Activated CD8-positive, alpha-beta memory T cell treated with anti-CD3 and anti-CD28 coated beads for 1 hour (primary cell): ENCODE measurements at places on chromosomes 4 and X.

DNA sequence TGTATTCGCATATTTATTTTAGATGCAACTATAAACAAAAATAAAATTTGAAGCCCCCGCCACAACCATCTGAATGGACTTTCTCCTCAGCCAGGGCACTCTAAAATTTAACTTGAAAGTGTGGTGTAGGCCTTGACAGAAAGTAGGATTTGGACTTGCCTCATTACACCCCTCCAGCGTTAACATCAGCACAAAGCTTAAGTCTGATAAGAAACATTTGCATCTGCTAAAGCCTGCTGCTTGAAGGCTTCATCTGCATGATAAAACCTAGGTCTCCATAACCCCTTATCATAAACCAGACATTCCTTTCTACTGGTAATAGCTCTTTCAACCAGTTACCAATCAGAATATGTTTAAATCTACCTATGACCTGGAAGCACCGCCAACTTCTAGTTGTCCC, 1046.5 kb downstream of the FAT4 start:
- no peak for DNase-seq

DNA sequence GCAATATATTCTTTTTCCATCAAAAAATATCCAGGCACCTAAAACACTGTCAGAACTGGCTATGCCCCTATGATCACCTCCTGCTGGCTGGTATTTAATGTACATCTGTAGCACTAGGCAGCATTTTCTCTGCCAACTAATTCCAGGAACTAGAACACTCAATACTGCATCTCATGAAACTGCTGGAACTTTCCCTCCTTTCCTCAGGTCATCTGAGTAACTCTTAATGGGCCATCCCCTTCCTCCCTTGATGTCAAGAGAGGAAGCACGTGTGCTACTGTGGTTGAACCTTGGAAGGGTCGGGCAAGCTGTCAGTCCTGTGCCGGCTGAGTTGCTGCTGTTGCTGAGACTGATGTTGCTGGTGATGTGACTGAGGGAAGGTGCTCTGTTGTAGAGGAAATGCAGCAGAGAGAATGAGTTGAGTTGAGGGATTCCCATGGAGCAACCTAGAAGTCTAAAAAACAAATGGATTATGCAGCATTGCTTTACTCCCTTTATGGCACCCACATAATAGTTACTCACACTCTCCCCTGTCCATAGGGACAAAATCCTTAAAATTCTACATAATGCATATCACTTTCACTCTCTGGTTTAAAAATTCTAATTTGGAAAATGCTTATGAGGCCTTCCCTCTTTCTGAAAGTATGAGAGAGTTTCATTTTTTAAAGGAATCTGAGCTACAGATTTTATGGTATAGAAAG, 39.5 kb downstream of the TMEM165 start:
- no peak for DNase-seq

DNA sequence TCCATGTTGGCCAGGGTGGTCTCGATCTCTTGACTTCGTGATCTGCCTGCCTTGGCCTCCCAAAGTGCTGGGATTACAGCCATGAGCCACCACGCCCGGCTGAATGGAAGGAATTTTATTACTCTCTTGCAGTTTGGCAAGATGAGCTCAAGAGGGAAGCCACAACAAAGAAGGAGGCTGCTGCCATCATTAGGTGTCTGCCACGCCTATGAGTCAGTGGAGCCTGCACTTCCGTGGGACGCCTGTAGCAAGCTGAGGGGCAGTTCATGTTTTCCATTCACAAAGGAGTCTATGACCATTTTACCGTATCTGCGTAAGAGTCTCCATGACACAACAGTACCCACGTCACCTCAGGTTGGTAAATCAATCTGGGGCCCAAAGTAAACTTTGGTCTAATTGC, 51.2 kb upstream of the CHRNA9 start:
- DNase-seq = peak; percentile 74

- DNase-seq = no peak
Observed at GRCh38 chr4:76960014-76960413, 10.5 kb downstream of the SEPTIN11 start.

DNA sequence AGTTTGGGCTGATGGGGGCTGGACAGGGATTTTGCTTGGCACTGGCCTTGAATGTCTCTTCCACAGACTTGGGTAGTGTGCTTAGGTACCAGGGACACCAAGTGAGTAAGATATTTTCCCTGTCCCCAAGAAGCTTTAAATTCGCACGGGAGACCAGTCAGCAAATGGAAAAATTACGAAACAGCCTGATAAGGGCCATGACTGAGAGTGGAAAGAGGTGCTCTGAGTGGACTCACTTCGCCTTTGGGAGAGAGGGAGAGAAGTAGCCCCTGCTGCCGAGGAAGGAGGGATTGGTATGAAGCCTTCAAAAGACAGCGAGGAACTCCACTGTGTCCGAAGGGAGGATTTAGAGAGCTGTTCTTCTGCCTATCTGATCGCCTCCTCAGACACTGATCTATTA, 2.6 kb downstream of the LSM6 start:
- no peak for DNase-seq

DNA sequence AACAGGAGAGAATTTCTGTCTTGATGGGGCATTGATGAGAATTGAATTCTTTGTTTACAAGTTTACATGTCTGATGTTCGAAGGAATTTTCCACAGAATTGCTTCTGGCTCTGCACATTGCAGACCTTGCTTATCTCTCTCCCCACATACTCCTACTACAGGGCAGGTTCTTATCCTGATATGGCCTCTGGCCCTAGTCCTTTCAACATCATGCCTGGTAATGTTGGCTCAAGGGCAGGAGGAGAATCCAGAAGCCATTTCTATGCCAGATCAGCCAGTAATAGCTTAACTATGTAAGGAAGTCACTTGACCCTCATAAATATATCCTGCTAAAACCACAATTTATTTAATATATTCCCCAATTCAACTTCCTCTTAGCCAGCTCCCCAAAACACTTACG, 24.3 kb upstream of the TSPAN5 start:
- DNase-seq = no peak

GRCh38 chr4:81746773-81747172, 275.1 kb upstream of the RASGEF1B start:
- no peak for DNase-seq

DNA sequence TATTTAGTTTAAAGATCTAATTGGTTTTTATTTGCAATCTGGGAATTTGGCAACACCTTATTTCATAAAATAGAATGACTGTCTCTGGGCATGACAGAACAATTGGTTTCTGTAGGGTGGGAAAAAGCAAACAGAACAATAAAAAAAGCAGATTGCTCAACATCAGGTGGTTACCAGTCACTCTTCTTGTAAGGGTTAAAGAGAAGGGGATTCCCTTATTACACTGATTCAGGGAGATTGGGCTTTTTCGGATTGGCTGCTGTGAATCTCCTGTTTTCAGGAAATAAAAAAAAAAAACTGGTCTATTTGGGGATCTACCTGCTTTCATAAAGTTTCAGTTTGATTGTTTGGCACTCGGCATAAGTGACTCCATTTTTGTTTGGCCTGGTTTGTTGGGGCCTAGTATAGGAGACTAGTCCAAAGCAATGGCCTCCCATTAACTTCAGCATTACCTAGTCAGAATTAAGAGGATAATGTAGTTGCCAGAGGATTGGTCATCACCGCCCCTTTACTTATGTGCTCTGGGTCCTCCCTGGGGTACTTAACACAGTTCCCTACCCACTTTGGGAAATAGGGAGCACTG, 380.5 kb downstream of the IDS start:
- DNase-seq = no peak

DNA sequence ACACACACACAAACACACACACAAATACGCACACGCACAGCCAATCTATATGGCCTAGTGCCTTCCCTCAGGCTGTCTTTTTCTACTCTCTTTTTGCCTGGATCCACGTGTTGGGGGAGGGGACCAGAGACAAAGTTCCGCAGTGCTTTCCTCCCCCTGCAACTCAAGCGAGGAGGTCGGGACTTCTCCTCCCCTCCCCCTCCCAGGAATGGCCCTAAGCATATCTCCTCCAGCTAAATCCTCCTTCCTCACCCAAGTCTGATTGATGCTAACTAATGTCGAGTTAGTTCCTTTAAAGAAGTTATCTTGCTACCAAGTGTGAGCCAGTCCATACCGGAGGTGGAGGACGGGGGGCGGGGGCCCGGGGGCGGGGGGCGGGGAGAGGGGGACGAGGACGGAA, 141.2 kb upstream of the ZIC3 start:
- DNase-seq = no peak

DNA sequence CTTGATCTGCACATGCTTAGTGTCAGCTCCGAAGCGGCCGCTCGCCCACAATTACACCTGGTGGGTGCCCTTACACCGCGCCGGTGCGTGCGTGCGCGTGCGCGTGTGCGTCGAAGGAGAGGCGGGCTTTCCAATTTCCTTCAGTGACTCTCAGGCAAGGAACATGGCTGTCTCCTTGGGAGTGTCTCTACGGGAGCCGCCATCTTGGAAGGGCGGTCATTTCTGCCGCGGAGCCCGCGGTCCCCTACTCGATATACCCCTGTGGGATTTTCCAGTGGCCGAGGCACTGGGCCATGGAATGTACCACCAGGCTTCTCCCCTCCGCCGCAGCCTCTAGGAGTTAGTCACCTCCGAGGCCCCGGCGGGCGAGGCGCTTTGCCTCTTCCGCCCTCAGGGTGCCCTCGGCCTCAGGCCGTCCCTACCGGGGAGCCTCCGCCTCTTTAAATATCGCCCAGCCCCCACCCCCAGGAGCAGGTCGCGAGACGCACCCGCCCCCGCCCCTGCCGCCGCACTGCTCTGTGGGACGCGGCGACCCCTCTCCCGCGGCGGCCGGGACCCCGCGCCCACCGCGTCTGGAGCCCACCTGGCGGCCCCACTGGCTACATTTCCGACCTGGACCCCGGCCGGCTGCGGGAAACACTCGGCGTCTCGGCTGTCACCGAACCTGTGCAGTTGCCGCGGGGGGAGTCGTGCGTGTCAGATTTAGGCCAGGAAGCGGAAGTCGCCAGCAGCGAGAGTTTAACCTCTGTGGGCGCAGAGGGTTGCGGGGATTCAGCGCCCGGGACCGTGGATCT, at the start of gene ZNF41:
ZNF41 (minus strand) TSS at position 711 of the 794 bp plus-strand sequence. CDS start 15,741 bp downstream, outside the sequence.
- DNase-seq = peak; percentile 62

GRCh38 chr4:147901388-147901787, 169.5 kb downstream of the ARHGAP10 start:
- DNase-seq = no peak

DNA sequence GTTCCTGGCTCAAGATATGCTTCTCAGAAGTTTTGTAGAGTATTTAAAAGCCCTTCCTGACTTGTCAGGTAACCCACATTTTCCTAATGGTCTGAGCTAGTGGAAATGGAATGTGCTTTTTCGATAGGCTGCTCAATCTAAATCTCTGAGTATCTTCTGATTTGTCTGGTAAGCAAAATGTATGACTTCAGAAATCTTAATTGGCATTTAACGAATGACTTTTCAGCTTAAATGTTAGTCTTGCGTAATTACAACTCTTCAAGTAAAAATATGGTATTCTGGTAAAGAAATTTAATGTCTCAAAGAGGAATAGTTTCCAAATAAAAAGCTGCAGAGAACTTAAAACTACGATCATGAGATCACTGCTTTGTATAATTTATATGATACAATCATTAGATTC, 379.1 kb downstream of the ANKRD50 start:
- DNase-seq = no peak

DNA sequence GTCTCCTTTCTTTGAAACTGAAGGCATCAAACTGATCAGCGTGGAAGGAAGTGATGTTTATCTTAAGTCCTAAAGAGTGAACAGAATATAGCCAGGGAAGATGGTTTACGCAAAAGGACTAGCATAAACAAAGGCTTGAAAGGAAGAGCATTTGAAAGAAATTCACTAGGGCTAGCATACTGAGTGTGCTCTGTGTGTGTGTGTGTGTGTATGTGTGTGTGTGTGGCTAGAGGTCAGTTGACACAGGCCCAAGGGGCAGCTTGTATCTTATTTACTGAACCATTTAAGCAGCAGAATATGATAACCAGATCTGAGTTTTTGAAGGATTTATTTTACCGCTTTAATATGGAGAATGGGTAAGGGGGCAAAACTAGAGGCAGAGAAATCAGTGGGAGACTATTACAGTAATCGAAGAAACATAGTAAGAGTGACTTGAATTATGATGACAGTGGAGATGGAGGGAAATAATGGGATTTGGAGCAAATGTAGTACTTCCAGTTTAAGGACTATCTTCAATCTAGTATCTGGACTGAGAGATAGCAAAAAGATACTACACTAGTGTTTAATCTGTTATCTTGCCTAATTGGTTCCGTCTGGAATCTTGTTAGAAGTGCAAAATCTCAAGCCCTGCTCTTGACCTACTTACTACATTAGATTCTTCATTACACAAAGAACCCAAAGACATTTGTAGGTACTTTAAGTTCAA, 36.9 kb downstream of the CEP44 start:
- no peak for DNase-seq

DNA sequence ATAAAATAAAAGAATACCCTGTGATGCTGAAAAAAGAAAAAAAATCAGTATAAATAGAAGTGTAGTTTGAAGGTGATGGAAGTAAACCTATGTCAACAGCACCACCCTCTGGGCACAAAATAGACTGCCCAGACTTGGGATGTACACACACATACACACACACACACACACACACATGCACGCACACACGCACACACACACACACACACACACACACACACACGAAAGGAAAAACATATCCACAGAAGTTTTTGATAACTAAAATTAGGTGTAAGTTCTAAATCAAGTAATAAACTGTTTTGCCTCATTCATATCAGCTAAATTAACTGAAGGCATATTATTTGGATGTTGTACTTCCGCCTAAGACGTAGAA, 40.5 kb downstream of the ANXA5 start:
- no peak for DNase-seq

DNA sequence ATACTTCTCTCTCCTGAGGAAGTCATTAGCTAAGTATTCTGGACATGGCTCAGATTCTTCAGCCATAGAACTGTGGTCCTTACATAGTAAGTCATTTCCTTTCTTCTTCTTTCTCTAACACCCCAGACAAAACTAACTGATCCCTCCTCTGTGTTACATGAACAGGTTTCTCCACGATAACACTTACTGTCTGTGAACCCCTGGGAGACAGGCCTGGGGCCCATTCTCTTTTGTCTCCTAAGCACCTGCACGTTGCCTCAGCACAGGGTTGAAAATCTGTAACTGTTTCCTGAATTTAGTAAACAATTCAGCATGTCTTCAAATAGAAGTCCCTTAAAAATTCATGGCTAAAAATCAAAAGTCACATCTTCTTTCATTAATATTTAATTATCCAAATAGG, 24.7 kb downstream of the APBB2 start:
- no peak for DNase-seq

GRCh38 chr4:82744284-82744968, 54.2 kb downstream of the SCD5 start:
- no peak for DNase-seq

- DNase-seq = no peak
Observed at GRCh38 chr4:128916832-128917231, 107.3 kb downstream of the JADE1 start.

DNA sequence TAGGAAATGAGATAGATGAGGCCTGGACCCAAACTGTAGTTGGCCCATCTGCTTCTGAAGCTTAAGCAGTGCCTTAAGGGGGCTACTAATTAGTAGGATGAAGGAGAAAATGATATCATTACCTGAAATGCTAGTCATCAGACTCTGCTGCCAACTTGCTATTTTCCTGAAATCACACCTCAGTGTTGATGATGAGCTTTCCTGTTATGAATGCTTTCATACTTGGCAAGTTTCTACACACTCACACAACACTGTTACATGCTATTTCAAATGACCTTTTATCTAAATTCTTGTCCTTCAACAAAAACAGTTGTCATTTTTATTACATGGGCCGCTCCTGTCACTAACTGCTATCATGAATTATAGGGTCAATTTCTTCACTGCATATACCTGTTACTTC, 416.0 kb downstream of the PRDM5 start:
- DNase-seq = no peak

- DNase-seq = no peak
Observed at GRCh38 chrX:45749375-45749774, 548.7 kb upstream of the DIPK2B start.

- no peak for DNase-seq
Observed at GRCh38 chr4:64777286-64777685, 368.0 kb upstream of the TECRL start.
